NCI-H524 treated with DMSO at 0.1 percent for 48 hours (cell line): ENCODE measurements at places on chromosomes 7 and 10.

GRCh38 chr10:78626471-78626870 lies 442.3 kb upstream of the ZMIZ1 start:
- no peak for DNase-seq

- peak; percentile 52 for DNase-seq
These were observed 119.4 kb downstream of the ST7 start for GRCh38 chr7:117072620-117073118.

- DNase-seq = no peak
These were observed 1.1 kb downstream of the ADRA2A start for GRCh38 chr10:111077785-111078504.

- no peak for DNase-seq
These were observed 406.8 kb downstream of the TCERG1L start for GRCh38 chr10:130904676-130905075.

GRCh38 chr7:104883248-104883717 lies 130.7 kb upstream of the KMT2E start:
- no peak for DNase-seq

DNA sequence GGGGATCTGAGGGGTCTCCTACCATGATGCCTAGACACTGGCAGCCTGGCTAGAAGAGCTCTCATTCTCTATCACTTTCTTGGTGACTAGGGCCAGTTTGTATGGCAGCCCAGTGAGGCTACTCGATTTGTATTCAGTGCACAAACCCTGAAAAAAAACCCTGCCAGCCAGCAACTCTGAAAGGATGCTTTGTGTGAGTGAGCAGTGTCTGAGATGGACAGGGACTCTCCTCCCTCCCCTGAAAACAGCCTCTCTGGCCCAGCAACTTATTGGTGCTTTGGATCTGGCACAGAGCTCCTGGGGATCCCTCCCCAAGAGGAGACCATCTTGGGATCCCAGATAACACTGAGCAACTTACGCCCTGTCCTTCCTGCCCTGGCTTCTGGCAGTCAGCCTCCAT lies 10.8 kb upstream of the LRRC4 start:
- no peak for DNase-seq

- no peak for DNase-seq
These were observed 116.0 kb downstream of the TRRAP start for GRCh38 chr7:98994046-98994944.

- no peak for DNase-seq
These were observed 18.0 kb upstream of the SLF2 start for GRCh38 chr10:100894589-100895294.

- no peak for DNase-seq
These were observed 188.0 kb downstream of the GRID1 start for GRCh38 chr10:86178401-86179152.

DNA sequence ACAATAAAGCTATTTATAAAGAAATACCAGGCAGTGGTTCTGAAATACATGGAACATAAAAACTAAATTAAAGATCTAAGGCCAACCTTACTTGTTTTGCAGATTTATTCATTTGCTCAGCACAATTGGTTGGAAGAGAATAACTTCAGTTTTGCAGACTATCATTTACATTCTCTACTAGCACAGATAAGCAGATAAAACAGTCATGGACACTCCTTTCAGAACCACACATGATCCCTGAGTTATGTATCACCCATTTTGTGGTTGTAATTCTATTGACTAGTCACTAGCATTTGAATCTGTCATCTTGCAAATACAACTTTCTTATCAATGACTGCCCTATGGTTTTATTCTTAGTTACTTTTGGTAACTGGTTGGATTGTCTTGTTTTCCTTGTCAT lies 45.1 kb downstream of the PRKAR2B start:
- DNase-seq = no peak

DNA sequence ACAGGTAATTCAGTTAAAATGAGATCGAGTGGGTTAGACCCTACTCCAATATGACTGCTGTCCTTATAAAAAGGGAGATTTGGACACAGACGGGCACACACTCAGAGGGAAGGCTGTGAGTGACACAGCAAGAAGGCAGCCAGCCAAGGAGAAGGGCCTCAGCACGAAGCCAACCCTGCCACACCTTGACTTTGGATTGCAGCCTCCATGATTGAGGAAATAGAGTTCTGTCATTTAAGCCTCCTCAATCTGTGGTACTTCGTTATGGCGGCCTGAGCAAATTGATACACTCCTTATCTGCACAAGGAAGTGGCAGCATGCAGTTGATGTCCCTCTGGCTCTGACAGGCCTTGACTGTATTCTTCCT lies 43.8 kb downstream of the SH2D4B start:
- no peak for DNase-seq

DNA sequence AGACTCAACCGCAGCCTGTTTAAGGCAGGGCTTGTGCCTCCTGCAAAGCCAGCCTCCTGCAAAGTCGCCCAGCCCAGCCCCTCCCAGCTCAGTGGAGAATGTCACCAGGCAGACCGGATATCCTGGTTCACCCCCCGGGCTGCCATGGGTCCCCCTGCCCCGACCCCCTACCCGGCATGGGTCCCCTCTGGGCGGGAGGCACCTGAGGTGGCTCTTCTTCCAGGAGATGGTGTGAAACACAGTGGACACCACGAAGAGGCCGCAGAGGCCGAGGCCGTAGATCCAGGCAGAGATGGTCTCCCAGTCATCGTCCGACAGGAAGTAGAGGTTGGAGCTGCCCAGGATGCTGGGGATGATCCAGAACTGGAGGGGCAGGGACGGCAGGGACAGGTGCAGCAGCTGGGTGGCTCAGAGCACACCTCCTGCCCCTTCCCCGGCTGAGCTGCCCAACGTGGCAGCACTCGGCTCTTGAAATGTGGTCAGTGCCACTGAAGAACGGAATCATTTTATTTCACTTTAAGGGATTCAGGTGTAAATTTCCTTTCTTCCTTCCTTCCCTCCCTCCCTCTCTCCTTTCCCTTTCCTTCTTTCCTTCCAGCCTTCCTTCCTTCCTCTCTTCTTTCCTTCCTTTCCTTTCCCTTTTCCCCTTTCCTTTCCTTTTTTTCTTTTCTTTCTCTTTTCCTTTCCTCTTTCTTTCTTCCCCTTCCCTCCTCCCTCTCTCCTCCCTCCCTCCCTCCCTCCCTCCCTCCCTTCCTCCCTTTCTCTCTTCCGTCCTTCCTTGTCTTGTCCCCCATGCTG lies 36.7 kb upstream of the RADIL start:
- no peak for DNase-seq

GRCh38 chr10:82888809-82889455 lies 1013.9 kb downstream of the NRG3 start:
- DNase-seq = no peak

- DNase-seq = no peak
These were observed 201.4 kb downstream of the FZD1 start for GRCh38 chr7:91465595-91466061.

- no peak for DNase-seq
These were observed 66.1 kb upstream of the CREB5 start for GRCh38 chr7:28346256-28346655.

- no peak for DNase-seq
These were observed 15.8 kb downstream of the DNMBP start for GRCh38 chr10:99993701-99994689.

DNA sequence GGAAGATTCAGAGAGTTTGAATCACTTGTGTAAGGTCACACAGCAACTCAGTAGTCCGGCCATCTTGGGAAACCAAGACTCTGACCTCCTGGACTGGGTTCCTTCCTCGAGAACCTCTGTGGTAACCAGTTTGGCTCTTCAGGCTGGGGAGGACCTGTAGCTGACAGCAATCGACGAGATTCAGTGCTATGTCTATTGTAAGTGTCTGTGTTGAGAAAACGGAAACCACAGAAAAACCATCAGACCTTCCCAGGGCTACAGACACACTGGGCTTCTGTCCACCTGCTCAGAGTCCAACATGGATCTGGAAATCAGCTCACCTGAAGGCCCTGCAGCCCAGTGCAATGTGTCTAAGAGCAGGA lies 403.7 kb downstream of the RPS24 start:
- no peak for DNase-seq

DNA sequence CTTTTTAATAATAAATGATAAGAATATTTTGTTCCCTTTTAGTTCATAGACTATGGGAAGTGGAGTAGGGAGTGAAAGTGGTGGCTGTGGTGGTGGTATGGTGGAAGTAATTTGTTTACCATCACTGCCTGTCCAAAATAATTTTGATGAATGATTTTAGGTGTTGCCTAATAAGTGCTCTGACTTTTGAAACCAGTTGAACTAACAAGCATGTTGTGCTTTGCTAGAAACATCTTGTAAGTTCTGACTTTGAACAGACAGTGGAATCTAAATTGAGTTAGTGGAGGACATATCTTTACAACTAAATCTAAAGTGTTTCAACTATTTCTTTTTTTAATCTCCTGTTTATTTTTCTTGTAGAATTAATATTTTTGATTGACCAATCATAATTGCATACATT lies 49.7 kb downstream of the ZEB1 start:
- no peak for DNase-seq

DNA sequence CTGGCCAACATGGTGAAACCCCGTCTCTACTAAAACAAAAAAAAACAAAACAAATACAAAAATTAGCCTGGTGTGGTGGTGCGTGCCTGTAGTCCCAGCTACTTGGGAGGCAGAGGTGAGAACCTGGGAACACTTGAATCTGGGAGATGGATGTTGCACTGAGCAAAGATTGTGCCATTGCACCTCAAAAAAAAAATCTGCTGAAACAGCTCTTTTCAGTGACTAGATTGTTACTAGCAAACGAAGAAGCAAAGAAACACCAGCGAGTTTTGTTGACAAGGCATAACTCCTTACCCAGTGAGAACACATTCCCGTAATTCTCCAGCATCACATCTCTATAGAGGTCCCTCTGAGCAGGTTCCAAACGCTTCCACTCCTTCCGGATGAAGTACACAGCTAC lies 6.7 kb downstream of the ZNF3 start:
- no peak for DNase-seq

DNA sequence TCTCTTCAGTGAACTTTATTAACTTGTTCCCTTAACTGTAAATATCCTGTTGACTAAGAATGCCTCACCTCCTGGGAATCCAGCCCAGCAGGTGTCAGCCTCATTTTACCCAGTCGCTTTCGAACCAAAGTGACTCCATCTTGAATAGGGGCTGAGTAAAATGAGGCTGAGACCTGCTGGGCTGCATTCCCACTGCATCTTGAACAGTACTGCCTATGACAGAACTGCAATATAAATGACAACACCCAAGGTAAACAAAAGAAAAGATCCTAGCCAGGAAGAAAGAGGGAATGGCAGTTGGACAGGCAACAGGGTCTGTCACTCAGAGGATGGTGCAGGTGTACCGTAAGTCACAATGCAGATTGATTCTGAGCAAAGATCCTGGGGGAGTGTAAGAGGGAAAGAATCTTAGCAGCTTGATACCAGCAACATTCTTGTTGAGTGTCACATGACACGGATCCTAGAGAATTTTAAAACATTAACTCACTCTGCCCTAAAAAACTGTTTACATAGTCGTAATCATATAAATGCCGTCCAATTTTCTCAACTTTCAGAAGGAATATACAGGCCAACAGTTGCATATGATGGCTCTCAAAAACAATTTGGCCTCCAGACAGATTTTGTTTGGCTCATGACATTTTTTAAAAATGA lies 4.4 kb upstream of the FAM107B start:
- DNase-seq = no peak

DNA sequence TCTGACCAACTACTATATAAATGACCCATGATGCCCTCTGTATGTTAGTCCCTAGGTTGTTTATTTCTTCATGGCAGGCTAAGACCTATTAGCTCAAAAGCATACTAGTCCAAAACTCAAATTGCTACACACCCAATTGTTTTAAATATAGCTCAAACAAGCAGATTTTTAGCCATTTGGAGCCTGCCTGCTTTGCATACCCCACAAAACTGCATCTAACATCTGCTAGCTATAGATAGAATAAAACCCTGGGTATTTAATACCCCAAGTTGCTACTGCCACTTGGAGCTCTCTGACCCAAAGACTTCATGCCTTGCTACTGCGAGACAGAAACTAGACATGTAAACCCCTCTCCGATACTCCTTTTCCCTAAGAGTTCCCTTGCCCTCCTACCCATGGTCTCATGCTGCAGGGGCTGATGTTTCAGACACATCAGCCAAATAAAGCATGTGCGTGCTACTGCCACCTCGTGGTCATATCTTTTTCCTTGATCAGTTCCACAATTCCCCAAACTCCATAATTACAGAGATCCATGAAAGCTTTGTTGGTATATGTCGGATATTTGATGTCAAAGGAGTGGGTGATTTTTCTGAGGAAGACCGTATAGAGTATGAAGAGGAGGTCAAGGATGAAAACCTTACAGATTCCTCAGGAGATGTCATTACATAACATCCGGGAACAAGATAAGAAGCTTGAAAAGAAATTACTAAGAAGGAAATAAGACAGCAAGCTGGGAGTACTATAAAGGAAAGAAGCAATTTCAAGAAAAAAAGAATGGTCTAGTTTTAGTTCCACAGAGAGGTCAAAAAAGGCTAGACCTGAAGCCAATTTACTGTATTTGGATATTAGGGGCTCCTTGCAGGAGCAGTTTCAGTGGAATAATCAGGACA lies 386.6 kb downstream of the SH2D4B start:
- peak; percentile 0 for DNase-seq

DNA sequence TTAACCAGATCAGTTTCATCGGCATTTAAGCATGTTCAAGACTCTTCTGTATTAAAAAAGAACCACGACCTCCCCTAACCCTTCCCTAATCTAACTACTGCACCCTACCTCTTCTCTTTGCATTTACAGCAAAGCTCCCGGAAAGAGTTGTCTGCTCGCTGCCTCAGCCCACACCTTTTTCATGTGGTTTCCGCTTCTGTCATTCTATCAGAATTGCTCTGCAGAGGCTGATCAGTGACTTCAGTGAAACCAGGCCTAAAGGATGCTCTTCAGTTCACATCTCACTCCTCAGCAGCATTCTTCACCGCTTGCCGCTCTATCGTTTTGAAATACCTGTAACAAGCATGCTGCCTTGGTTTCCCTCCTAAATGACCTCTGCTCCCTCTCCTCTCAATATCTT lies 160.9 kb downstream of the SDK1 start:
- no peak for DNase-seq

DNA sequence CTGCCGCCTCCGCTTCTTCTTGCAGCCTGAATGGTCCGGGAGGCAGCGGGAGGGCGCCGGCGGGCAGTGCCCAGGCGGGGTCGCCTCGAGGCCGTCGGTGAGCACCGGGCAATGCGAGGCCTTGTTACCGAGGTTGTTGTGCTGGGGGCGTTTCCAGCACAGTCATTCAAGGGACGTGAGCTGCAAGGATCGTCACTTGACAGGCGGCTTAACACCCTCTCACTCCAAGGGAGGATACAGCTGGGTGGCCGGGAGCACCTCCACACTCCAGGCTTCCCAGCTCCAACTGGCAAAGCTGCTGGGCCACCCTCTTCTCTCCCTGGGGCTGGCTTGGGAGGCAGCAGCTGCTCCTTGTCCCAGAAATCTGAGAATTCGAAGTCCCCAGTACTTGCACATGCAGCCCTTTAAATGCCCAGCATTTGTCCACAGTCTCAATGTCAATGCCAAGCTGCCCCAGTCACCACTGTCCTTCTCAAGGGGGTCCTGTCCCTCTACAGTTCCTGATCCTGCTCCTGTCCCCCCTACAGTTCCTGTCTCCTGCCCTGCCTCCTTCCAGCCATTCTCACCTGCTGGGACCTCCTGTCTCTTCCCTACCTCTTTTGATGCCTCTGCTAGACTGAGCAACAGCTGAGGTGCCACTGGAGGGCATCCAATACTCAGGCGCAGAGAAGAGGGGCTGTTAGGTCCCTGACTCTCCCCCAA lies 4.4 kb upstream of the HOXA11 start:
- DNase-seq = no peak
